ENCODE measurements at places on chromosomes 2 and 18. TPM values are rescaled to one million over a fixed set of nuclear protein-coding genes. Genes with fewer than 3 reads are reported as not detected.

The CRACDL gene
- 0.22 TPM for total RNA-seq

The ADD2 gene
- total RNA-seq = 19.5 TPM

The SRD5A2 gene
- not detected for total RNA-seq

The SERPINB4 gene
- not detected for total RNA-seq

The CAPN14 gene
- total RNA-seq = 0.10 TPM

- H3K36me3 ChIP-seq = peaks cover 38% of the 10 kb centered on the region
- no peak overlapping the region for H3K27ac ChIP-seq
- no peak for DNase-seq
- H3K4me3 ChIP-seq = no peak overlapping the region
- no peaks in the 10 kb centered on the region for H3K4me1 ChIP-seq
These were observed 104.9 kb downstream of the EIPR1 start for GRCh38 chr2:3272761-3273160.

GRCh38 chr2:201532686-201533304, 81.3 kb downstream of the STRADB start:
- no peak overlapping the region for H3K4me3 ChIP-seq
- no peak overlapping the region for H3K27ac ChIP-seq
- H3K4me1 ChIP-seq = peaks cover 2% of the 10 kb centered on the region
- no peaks in the 10 kb centered on the region for H3K36me3 ChIP-seq
- H3K27me3 ChIP-seq = peaks cover 9% of the 10 kb centered on the region

DNA sequence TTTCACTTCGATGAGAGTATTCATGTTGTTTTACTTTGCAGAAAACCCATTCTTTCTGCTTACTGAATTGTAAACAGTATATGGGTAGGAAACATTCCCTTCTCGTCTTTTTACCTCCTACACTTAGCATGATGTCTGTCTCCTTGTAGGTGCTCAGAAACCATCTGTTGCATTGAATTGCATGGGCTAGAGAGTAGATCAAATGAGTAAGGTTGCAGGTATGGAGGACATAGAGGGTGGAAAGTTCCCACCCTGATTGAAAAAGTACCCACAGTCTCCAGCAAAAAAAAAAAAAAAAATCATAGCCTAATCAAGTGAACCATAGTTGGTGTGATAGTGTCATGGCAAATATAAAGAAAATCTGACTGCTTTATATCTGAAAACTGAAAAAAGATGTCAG, 1.7 kb downstream of the CYTIP start:
- peak overlapping the region; percentile 96 for H3K4me3 ChIP-seq
- H3K36me3 ChIP-seq = peaks cover 66% of the 10 kb centered on the region
- peaks cover 28% of the 10 kb centered on the region for H3K4me1 ChIP-seq
- DNase-seq = no peak

DNA sequence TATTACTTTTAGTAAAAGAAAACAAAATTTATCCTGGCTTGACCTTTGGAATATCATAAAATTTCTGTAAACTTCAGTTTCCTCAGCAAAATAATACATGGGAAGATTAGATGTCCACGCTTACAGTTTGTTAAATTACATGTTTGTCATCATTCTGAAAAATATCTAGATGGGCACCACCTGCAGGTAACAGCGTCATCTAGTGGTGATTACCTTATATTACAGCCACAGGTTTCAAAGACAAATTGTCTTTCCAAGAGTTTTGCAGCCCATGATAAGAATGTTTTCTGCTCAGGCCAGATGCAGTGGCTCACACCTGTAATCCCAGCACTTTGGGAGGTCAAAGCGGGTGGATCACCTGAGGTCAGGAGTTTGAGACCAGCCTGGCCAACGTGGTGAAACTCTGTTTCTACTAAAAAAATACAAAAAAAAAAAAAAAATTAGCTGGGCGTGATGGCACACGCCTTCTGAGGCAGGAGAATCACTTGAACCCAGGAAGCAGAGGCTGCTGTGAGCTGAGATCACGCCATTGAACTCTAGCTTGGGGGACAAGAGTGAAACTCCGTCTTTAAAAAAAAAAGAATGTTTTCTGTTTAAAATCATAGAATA, 96.3 kb upstream of the RASGRP3 start:
- H3K27ac ChIP-seq = no peak overlapping the region
- no peaks in the 10 kb centered on the region for H3K4me1 ChIP-seq
- H3K27me3 ChIP-seq = peaks cover 2% of the 10 kb centered on the region
- no peaks in the 10 kb centered on the region for H3K36me3 ChIP-seq
- DNase-seq = no peak

GRCh38 chr18:34480162-34480700, 229.9 kb upstream of the DTNA start:
- no peak overlapping the region for H3K27ac ChIP-seq
- no peak overlapping the region for H3K4me3 ChIP-seq
- DNase-seq = no peak
- no peaks in the 10 kb centered on the region for H3K36me3 ChIP-seq
- H3K4me1 ChIP-seq = no peaks in the 10 kb centered on the region
- H3K27me3 ChIP-seq = no peaks in the 10 kb centered on the region

DNA sequence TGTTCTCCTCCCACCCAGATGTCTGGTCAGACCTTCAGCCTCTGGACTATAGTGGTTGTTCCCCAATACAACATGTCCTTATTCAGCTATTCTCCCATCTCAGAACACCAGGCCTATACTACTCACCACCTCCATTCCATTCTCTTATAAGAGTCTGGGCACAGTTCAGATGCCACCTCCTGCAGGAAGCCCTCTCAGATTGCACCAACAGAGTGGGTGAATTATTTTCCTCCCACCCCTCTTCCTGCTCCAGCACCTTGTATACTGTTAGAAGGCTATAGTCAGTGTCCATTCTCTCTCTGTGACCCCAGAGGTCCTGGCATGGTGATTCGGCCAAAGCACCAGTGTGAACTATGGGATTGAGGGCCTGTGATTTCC, 204.6 kb downstream of the GLI2 start:
- DNase-seq = no peak
- no peak overlapping the region for H3K27ac ChIP-seq
- H3K27me3 ChIP-seq = no peaks in the 10 kb centered on the region
- no peaks in the 10 kb centered on the region for H3K36me3 ChIP-seq
- H3K4me1 ChIP-seq = no peaks in the 10 kb centered on the region

DNA sequence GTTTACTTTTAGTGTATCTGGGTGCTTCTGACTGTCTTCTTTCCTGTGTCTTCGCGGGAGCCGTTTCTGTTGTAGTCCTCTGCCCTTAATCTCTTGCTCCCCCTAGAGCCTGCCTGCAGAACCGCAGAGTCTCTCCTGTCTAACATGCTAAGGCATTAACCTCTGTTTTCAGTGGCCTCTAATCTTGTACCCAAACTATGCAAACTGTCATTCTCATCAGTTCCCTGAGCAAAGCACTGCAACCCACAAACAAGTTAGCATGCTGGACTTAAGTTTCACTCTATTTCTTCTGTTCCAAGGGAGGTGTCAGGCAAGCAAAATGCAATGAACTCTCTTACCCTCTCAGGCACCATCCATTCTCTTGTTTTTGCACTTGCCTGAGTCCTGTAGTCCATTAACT, 138.4 kb downstream of the OTX1 start:
- peak; percentile 10 for DNase-seq
- H3K4me1 ChIP-seq = no peaks in the 10 kb centered on the region
- H3K27ac ChIP-seq = no peak overlapping the region
- no peak overlapping the region for H3K4me3 ChIP-seq
- peaks cover 2% of the 10 kb centered on the region for H3K36me3 ChIP-seq

- no peak for DNase-seq
- H3K4me1 ChIP-seq = no peaks in the 10 kb centered on the region
- no peaks in the 10 kb centered on the region for H3K27me3 ChIP-seq
- no peak overlapping the region for H3K4me3 ChIP-seq
- no peak overlapping the region for H3K27ac ChIP-seq
These were observed 187.0 kb downstream of the AGPS start for GRCh38 chr2:177579486-177580036.
